Stimulated activated CD8-positive, alpha-beta memory T cell treated with anti-CD3 and anti-CD28 coated beads, Interleukin-7, amount 100 ng/mL, for 1 hour (primary cell): ENCODE measurements at places on chromosomes 4 and X.

GRCh38 chrX:12975991-12976558 lies 1.2 kb downstream of the TMSB4X start:
- no peak for DNase-seq

DNA sequence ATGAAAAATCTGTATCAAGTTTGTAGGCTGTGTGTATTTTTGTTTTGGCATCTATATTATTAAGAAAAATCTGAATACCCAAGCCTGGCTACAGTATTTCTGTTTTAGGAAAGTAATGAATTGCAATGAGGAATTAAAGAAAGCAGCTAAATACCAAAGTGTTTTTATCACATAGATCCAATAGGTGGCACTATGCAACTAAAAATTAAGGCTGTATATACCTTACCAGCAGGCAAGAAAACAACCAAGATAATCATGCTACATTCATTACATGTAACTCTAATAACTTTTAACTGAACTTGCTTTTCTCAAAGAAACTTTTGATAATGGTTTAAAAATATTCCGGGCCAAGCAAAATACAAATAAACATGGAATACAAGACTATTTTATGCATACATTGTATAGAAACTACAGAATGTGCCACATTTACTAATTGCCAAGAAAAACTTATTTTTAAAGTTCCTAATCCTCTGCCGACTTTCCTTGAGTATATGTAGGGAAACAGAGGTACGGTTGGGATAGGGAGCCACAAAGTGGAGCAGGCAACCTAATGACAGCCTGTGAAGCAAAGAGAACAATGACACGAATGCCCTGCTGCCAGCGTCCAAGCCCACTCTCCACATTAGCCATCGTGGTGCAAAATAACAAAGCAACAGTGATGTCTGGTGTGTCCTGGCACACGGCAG lies 63.7 kb downstream of the SEC24D start:
- DNase-seq: no peak

DNA sequence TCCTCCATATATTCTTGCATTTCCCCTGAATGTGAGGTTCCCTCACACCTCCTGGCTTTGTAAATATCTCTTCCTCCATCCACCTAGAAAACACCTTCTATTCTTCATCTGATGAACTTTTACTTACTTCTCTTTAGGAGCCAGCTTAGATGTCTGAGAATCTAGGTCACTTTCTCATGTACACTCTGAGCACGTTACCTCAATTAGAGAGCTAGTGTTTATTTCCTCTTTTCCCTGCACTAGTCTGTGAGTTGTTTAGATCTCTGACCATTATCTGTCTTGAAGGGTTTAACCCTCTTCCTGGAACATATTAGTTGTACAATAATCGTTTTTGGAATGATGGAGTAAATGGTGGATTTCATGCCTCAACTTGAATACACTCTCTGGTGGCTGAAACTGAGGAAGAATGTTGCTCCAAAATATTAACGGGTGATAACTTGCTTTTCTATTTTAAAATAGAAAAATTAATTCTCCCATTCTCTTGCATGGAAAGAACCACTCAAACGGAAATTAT lies 8.5 kb upstream of the NEIL3 start:
- DNase-seq: no peak

- DNase-seq: no peak
Observed at GRCh38 chrX:936979-937769, 275.3 kb downstream of the CRLF2 start.

DNA sequence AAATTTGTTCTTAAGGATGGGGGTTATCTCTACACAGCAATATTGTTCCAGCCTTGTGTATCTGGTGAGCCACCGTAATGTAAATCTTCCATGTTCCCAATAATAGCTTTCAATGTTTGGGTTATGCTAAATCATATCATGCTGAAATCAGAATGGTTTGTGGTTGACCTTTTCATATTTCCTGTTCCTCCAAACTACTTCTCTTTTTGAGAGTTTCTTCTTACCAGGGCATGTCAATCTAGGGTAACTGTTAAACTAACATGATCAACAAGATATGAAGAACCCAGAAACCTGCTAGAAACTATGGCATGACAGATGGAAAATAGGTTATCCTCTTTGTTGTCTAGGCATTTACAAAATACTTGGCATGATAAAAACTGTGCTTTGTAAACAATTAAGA lies 22.0 kb downstream of the TNMD start:
- DNase-seq: no peak
